Lower leg skin (tissue), 4 donors: ENCODE measurements at places on chromosomes 6 and 20.

- no peak for DNase-seq
Observed at GRCh38 chr6:3311826-3312225, 53.1 kb downstream of the PSMG4 start.

- no peak for DNase-seq
Observed at GRCh38 chr6:16855460-16855859, 94.2 kb upstream of the ATXN1 start.

DNA sequence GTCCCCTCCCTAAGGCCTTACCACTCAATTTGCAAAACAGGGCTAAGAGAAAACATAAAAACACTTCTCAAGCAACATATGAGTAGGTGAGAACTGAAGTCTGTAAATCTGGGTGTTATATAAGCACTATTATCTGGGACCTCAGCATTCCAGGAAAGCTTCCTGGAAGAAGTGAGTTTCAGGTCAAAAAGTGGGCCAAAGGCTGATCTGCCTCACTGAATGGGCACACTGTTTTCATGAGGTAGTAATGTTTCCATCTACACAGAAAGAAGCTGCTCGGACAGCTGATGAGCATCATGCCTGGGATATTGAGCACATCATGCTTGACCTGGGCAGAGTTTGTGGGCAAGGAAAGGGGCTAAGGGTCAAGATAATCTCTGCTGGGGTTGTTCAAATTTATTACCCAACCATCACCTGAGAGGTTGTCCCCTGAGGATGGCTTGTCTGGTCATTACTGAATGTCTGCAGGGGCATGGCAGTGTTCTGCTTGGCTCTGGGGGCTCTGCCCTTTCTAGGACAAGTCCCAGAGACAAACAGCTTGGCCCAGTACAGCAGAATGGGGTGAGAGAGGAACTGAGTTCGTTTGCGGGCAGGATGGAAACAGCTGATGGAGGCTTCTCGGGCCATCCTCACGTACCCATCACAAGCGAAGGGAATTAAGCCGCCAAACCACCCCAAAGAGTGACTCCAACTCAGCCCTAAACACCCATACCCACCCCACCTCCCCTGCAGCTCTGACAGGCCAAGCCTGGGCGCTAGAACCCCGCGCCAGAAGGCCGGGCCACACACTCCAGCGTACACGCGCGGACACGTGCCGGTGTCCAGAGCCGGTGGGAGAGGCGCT is 1.2 kb upstream of the SYNJ2 start:
- no peak for DNase-seq

- DNase-seq = peak; percentile 94
Observed at GRCh38 chr6:33313709-33314514, at the start of gene TAPBP. Gene TAPBP (minus strand): TSS chr6:33314078. CDS start chr6:33314041, 37 bp downstream.

DNA sequence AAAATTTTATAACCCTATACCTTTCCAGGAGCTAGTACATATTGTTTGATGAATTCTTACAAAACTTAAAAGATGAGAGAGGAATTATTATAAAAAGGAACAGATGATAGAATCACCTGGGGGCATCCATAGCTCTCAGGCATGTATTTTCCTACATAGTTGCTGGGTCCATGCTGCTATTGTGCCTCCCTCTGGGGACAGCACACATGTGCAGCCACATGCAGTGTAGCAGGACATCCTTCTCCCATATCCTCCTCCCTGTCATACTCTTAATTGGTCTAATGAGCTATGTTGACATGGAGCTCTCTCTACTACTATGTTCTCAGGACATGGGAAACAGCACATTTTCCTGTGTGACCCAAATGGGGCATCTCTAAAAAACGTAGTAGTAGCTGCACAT is 898.2 kb upstream of the MAP3K7 start:
- no peak for DNase-seq

- DNase-seq = no peak
Observed at GRCh38 chr20:37007898-37008649, 56.6 kb upstream of the SAMHD1 start.

DNA sequence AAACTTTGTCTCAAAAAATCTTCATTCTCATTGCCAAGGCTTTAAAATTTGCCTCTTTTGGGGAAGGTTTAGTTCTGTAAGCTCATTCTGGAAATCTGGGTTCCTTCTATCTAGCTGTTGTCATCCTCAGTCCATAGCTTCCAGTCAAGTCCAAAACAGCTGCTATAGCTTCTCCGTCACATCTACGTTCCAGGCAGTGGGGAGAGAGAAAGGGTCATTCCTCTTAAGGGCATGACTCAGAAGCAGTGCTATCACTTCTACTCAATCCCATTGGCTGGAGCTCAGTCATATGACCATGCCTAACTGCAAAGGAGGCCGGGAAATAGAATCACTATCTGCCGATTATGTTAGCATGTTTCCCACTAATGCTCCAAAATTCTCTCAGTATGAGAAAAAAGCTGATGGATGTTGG is 141.4 kb upstream of the PTPN1 start:
- no peak for DNase-seq

DNA sequence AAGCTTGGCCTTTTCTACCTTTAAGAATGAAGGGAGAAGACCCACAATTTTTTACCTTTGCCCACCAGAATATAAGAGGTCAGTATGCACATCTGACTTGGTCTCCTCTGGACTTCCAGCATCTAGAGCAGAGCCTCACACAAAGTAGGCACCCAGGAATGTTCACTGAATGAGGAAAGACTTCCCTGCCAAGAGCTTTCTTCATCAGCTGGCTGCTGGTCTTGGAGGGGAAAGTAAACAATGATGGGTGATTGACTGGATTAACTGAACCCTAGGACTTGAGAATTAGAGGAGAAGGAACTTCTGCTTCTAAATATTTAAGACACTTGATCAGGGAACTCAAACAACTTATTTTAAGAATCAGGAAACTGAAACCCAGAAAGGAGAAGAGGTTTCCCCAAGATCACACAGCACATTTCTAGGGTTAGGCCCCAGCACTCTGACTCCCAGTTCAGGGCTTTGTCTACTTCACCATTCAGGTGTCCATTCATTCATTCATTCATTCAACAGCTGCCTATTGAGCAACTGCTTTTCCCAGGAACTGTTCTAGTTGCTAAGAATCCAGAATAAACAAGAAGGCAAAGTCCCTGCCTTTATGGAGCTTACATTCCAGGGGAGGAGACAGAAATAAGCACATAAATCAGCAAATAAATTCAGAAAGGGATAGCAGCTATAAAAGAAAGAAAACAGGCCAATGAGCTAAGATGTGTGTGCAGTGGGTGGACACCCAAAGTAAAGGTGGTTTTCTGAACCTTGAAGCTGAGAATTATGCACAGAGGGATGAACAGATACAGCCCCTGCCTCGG is 216.9 kb upstream of the LRFN2 start:
- no peak for DNase-seq
